Activated CD4-positive, alpha-beta T cell treated with anti-CD3 and anti-CD28 coated beads, Interleukin-2, amount 50 U/mL, for 24 hours (primary cell): ENCODE measurements at places on chromosomes 6 and 20.

GRCh38 chr6:90098001-90098531 is 198.6 kb downstream of the BACH2 start:
- no peak for DNase-seq

- no peak for DNase-seq
Measured at GRCh38 chr6:9948678-9949077, 466.2 kb downstream of the TFAP2A start.

DNA sequence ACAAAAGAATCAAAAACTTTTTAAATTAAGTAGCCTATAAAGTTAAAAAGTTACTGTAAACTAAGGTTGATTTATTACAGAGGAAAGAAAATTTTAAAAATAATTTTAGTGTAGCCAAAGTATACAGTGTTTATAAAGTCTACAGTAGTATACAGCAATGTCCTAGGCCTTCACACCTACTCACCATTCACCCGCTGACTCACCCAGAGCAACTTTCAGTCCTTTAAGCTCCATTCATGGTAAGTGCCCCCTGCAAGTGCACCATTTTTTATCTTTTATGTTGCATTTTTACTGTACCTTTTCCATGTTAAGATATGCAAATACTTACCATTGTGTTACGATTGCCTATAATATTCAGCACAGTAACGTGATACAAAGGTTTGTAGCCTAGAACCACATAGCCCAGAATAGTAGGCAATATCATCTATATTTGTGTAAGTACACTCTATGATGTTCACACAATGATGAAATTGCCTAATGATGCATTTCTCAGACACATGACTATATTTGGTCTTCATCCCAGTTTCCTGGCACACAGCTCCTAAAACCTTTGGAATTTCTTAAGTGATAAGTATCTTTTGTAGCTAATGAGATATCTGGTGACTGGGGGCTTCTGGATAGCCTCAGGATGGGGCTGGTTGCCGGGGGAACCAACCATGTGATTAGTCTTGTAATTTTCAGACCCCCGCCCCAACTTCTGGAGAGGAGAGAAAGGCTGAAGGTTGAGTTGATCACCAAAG is 111.0 kb downstream of the MRPL14 start:
- no peak for DNase-seq

- DNase-seq: no peak
Measured at GRCh38 chr6:159220093-159220492, 50.9 kb downstream of the FNDC1 start.

DNA sequence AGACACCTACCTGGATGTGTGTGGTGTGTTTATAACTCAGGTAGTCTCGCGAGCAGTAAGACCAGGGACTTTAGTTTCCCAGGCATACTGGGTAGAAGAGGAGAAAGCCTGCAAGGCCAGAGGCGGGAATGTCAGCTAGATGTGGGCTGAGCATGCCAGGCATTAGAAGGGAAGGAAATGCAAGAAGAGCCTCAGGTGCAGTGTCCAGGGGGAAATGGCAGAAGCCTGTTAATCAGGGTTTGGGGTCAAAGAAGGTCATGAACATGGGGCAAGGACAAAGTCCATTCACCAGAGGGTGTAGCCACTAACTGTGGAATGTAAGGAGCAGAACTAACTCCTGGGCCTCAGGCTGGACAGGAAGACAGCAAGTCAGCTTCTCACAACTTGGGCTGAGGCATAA is 305.0 kb downstream of the SMOC2 start:
- DNase-seq: no peak

DNA sequence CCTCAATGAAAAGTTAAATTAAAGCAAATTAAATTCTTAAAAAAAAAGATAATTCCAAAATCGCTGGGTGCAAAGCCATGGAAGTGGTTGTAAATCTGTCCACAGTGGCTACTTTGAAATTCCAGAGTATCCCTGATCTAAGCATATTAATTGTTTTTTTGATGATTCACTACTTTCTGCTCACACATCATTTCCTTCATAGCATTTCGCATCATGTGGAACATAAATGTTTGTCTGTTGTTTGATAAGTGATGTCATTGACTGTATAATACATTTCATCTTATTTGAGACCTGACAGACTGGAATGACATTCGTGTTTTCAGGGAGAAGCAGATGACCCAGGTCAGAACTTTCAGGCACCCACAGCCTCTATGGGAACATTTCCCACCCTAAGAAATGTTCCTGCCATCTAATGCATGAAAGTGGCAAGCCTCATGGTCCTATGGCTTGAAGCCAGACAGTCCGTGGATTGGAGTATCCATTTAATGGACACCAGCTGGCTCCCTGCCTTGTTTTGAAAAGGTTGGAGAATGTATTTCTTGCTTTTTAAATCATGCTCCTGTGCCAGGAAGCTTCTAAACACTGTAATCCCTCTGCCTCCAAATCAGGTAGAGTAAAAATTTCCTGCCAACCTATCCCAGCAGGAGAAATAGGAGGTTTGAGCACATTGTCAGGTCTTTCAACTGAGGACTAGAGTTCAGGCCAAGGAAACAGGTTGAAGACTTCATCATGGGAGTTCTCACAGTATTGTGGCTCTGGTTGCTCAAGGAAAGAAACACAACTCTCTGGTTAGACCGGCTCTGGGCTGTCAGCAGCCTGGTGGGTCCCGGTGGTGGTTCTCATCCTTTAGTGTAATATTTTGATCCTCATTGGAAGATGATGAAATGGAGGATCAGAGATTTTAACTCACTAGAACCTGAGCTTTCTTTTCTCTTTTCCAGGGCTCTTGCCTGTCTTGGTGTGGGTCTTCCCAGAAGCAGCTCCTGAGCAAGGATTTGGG is 157.9 kb downstream of the SLC24A3 start:
- DNase-seq: no peak

- no peak for DNase-seq
Measured at GRCh38 chr6:160462116-160462515, 113.9 kb downstream of the SLC22A3 start.

- DNase-seq: no peak
Measured at GRCh38 chr6:157432892-157433265, 51.9 kb downstream of the ZDHHC14 start.

DNA sequence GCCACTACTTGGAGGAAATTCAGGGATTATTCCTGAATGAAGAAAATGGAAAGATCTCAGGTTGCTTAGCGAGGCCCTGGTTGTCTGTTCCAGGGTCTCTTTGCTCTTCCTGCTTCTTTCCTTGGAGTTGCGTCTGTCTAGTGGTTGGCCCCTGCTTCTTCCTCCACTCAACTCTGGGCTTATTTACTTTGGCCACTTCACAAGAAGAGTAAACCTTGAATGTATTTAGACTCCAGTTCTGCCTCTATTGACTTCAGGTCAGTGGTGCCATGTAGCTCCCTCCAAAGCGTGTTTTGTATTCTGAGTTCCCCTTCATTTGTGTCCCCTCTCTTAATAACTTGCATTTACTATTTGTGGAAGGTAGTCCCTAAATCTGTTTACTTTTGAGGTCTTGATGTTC is 456.5 kb downstream of the UTRN start:
- DNase-seq: no peak

DNA sequence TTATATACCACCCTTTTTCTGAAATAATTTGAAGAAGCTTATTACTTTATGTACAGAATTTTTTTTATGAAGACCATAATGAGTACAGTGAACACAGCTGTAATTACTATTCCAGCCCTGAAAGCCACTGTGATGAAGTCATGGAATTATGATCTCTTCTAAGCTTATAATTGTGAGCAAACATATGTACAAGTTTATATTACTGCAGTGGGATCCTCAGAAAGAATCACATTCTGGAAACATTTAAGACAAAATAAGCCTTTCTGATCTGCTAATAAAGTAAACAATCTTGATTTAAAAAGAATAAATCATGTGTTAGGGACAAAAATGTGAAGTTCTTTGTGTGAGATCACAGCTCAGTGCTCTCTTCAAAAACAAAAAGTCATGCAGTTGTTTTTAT is 560.4 kb downstream of the CD109 start:
- DNase-seq: no peak

DNA sequence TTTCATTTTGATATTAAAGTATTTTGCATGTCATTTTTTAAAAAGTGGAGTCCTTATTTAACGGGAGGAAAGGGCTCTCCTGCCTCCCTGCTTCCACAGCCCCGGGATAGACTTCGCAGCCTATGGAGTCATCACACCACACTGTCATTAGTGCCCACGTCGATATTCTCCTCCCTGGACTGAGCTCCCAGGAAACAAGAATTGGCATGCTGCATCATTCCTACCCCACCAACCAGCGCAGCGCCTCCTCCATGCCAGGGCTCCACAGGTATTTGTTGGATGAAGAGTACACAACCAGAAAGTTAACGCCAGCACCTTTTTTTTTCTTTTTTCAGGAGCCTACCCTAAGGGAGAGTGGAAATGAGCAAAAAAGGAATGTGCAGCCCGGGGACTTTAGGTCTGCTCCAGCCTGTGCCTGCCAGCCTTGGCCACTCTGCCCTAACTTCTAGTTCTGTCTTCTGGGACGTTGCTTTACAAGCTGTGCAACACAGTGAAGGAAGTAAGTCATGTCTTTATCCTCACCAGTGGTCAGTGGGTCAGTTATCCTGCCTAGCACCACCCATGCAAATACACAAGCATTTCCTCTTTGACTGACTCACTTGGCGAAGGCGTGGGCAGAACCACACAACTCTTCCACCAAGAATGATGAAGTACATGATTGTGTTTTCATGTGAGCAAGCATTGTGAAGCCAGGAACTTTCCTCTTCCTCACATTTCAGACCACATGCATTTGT is 180.7 kb upstream of the UST start:
- DNase-seq: no peak

GRCh38 chr20:51153867-51154707 is 131.2 kb upstream of the KCNG1 start:
- no peak for DNase-seq

GRCh38 chr6:168417191-168417590 is 23.8 kb upstream of the SMOC2 start:
- no peak for DNase-seq

- no peak for DNase-seq
Measured at GRCh38 chr20:57210054-57210910, 56.2 kb downstream of the BMP7 start.
